A673 (cell line): ENCODE measurements at places on chromosomes 7 and 10.

GRCh38 chr10:27258838-27259812 is 18.5 kb upstream of the ACBD5 start:
- H3K27ac ChIP-seq: no peak overlapping the region

DNA sequence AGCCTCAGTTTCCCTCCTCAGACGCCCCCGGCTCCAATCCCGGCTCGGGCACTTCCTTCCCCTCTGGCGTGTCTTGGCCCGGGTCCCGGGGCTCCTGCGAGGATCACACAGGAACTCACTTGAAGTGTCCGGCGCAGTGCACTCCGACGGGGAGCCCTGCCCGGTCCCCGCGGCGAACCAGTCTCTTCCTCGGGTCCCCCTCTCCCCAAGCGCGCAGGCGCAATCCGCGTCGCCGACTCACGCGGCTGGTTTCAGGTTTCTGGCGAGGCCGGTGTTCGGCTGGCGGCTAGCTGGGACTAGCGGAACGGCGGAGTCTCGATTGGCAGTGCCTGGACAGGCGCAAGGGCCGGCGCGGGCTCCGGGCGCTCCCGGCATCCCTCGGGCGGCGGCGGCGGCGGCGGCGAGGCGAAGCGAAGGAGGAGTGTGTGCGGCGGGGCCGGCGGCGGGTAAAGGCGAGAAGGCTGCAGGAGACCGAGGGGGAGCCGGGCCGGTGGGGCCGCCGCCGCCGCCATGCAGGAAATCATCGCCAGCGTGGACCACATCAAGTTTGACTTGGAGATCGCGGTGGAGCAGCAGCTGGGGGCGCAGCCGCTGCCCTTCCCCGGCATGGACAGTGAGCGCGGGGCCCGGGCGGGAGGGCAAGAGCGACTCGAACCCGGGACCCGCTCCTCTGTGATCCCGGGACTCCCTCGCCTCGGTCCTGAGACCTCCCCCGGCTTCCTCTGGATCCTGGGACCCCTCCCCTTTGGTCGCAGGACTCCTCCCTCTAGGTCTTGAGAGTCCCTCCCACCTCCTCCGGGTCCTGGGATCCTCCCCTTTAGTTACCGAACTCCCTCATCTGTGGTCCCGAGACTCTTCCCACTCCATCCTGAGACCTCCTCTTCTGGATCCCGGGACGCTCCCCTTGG is at the start of the genes CPSF4 and PTCD1:
Gene CPSF4, plus strand, starts transcription at position 371 of the 908 bp plus-strand sequence. Its CDS starts 140 bp downstream, at position 511.
Gene PTCD1, minus strand, starts transcription at position 226 of the 908 bp plus-strand sequence. CDS start 3,556 bp downstream, outside the sequence.
- peak; percentile 98 for DNase-seq
- peak within 1 kb of the TSS; percentile 89 for H3K4me3 ChIP-seq
- H3K27me3 ChIP-seq: no peaks in the 10 kb centered on the region
- H3K27ac ChIP-seq: peak within 1 kb of the TSS; percentile 92
- peaks cover 35% of the 10 kb centered on the region for H3K36me3 ChIP-seq
- peaks cover 15% of the 10 kb centered on the region for H3K4me1 ChIP-seq

DNA sequence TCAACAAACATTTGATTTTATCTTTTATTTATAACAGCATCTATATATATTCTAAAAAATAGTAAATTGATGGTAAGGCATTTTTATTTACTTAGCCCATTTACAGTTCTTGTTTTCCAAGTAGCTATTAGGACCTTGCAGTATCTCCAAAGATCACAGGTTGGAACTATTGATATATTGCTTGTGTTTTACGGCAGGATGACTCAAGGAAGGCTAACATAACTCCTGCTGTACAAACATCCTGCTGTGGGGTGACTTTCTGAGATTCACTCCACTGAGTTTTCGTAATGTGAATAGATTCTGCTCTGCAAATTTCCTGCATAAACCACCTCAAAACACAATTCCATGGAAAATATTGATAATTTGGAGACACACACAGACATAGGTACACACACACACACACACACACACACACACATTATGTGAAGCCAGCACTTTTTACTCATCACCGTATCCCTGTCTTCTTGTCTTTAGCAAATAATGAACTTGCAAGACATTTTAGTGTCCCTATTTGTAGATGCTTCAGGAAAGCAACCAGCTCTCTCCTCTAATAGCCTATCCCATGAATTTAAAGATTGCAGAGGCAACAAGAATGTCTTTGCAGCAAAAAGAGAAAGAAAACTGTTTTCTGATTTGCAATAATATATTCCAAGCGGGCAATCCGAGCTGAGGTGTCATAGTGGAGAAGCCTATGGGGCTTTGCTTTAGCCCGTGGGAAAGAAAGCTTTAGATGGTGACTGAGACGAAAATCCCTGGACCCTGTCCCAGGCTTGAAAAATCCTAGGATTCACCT is 722 bp downstream of the AGR2 start:
- no peak for DNase-seq
- no peak overlapping the region for H3K4me3 ChIP-seq
- H3K4me1 ChIP-seq: peaks cover 20% of the 10 kb centered on the region
- H3K27me3 ChIP-seq: no peaks in the 10 kb centered on the region

DNA sequence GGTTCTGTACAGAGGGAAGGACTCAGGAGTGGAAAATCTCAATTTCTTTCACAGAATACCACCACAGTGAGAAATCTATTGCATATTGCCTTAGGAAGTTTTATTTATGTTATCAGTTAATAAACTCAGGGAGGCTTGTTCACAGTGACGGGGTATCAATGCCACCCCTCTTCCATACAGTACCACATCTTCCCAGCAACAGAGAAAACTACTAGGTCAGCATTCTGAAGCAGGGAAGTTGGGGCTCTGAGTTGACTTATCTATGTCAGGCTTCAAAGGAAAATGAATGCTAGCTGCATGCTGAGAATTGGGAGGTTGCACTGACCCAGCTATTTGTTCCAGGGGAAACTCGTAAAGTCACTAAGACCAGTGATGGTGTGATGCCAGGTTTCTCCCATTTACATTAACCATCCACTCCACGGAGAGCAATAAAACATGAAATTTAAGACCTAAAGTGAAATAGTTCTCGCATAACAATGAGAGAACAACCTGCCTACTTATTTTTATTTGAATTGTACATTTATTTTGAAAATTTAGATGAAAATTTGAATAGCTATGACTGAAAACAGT is 266.7 kb downstream of the RNLS start:
- H3K27ac ChIP-seq: no peak overlapping the region
- no peaks in the 10 kb centered on the region for H3K36me3 ChIP-seq
- no peak overlapping the region for H3K4me3 ChIP-seq

GRCh38 chr10:114188900-114189299 is 9.7 kb downstream of the TDRD1 start:
- DNase-seq: no peak
- H3K36me3 ChIP-seq: no peaks in the 10 kb centered on the region
- no peaks in the 10 kb centered on the region for H3K4me1 ChIP-seq
- H3K4me3 ChIP-seq: no peak overlapping the region
- no peak overlapping the region for H3K27ac ChIP-seq
- no peaks in the 10 kb centered on the region for H3K27me3 ChIP-seq

DNA sequence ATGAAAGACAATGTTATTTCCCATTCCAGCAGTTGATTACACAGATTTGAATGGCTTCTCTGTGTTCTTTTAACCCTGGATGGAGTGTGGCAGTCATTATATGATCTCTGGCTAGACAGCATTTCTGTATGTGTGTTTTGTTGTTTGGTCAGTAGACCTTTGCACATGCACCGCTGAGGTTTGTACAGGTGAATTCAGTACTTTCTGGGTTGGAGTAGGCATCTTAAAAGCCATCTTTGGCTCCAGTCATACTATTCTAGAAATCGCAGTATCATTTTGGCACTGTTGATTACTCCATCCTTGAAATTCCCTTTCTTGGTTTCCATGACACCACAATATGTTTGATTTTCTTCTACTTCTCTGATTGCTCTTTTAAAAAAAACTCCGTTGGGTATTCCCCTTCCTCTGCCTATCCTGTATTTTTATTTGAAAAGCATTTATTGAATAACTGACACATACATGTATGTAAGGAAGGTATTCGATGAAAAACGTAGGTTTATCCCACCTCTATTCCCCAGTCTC is 29.9 kb downstream of the TAS2R41 start:
- no peak overlapping the region for H3K4me3 ChIP-seq
- H3K36me3 ChIP-seq: no peaks in the 10 kb centered on the region
- H3K4me1 ChIP-seq: no peaks in the 10 kb centered on the region
- H3K27me3 ChIP-seq: no peaks in the 10 kb centered on the region

GRCh38 chr10:75115137-75115536 is 3.7 kb downstream of the SAMD8 start:
- no peak for DNase-seq
- H3K27me3 ChIP-seq: no peaks in the 10 kb centered on the region
- H3K27ac ChIP-seq: no peak overlapping the region
- peaks cover 8% of the 10 kb centered on the region for H3K4me1 ChIP-seq

- no peaks in the 10 kb centered on the region for H3K4me1 ChIP-seq
- H3K36me3 ChIP-seq: no peaks in the 10 kb centered on the region
- no peak overlapping the region for H3K4me3 ChIP-seq
These were observed 63.9 kb downstream of the IKZF1 start for GRCh38 chr7:50368366-50368765.

DNA sequence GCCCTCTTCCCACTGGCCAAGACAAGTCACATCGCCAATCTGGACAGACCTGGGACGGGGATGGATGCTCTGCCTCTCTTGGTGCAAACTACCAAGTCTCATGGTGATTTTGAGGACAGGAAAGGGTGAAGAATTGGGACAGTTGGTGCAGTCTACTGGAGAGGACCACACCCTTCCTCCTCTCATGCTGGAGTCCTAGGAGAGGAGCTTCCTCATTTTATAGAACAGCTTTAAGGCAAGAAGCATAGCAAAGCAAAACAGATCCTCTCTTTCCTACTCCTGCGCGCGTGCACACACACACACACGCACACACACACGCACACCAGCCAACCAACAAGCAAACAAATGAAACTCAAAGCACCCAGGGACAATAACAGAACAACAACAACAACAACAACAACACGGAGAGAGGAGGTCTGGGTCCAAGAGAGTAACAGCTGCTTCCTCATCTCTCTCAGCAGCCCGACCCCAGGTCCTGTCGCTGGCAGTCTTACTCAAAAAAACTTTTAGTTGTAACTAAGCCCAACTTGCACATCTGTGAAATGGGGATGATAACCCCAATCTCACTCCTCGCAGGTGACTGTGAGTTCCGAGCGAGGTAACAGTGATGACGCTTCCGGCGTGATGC is 83.4 kb downstream of the TMEM178B start:
- no peaks in the 10 kb centered on the region for H3K36me3 ChIP-seq
- no peak overlapping the region for H3K27ac ChIP-seq
- H3K27me3 ChIP-seq: no peaks in the 10 kb centered on the region
- no peaks in the 10 kb centered on the region for H3K4me1 ChIP-seq
- no peak for DNase-seq

DNA sequence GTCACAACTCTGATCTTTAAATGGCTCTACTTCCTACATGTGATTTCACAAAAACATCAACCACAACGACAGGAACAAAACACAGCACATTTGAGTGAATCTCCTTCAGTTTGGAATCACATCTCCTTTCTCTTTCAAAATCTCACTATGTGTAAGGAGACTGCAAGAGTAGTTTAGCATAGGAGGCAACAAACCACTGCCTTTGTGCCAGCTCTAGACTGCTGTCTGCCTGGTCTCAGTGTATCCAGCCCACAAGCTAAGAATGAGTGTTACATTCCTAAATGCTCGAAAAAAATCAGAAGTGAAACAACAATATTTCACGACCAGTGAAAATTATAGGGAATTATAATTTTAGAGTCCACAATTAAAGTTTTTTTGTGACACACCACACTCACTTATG is 217.0 kb upstream of the STEAP4 start:
- no peaks in the 10 kb centered on the region for H3K27me3 ChIP-seq
- no peak overlapping the region for H3K27ac ChIP-seq
- H3K4me3 ChIP-seq: no peak overlapping the region
- H3K36me3 ChIP-seq: no peaks in the 10 kb centered on the region
- no peaks in the 10 kb centered on the region for H3K4me1 ChIP-seq

DNA sequence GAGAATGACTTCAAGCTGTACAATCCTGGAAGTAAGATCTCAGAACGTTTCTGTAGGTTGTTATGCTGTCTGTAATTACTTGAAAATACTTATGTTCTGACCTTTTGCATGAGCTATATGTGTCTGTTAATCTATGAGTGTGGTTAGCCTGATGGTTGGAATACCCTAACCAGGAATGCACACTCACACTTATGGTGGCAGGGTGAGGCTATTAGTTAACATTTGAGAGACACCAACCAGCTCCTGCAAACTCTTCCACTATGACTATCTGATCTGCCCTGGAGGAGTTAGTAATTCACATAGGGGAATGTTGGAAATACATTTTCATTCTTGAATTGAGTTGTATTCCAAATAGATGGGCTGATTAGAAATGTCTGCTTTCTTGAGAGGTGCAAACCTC is 450.3 kb downstream of the INHBA start:
- no peak for DNase-seq
- no peaks in the 10 kb centered on the region for H3K27me3 ChIP-seq
- no peaks in the 10 kb centered on the region for H3K4me1 ChIP-seq
- no peak overlapping the region for H3K4me3 ChIP-seq
- no peak overlapping the region for H3K27ac ChIP-seq

- H3K27ac ChIP-seq: peak overlapping the region; percentile 73
- H3K4me3 ChIP-seq: no peak overlapping the region
- peaks cover 40% of the 10 kb centered on the region for H3K4me1 ChIP-seq
- no peaks in the 10 kb centered on the region for H3K27me3 ChIP-seq
- peak; percentile 89 for DNase-seq
These were observed 17.0 kb downstream of the CDK14 start for GRCh38 chr7:90613088-90613498.

DNA sequence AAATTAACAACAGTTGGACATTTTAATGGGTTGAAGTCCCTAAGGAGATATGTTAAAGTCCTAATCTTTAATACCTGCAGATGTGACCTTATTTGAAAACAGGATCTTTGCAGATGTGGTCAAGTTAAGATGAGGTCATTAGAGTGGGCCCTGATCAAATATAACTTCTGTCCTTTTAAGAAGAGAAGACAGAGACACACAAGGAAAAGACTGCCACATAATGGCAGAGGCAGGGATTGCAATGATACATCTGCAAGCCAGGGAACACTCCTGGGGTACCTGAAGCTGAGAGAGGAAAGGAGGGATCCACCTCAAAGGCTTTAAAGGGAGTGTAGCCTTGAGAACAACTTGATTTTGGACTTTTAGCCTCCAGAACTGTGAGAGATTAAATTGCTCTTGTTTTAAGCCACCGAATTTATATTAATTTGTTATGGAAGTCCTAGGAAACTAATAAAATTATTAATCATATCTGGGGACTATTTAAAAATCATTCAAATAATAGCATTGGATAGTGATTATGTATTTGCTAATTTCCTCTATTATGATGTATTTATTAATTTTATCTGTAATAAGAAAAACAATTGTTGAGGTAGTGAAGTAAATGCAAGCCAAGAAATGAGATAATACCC is 700.0 kb upstream of the PCDH15 start:
- no peak overlapping the region for H3K4me3 ChIP-seq
- H3K4me1 ChIP-seq: no peaks in the 10 kb centered on the region
- H3K36me3 ChIP-seq: no peaks in the 10 kb centered on the region
- DNase-seq: peak; percentile 21
- H3K27ac ChIP-seq: no peak overlapping the region

DNA sequence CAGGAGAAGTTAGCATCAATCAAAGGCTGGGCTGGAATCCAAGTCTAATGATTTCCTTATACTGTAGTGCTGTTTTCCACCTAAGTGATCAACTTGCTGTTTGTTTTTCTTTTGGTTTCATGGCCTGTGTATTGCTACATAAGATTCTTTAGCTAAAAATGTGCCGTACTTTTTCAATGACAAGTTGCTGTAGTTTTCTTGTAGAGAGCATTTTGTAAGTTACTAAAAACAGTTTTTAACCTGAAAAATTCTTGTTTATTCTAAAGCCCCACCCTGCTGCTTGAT is 1.3 kb downstream of the HELLS start:
- peak overlapping the region; percentile 90 for H3K27ac ChIP-seq
- DNase-seq: no peak
- H3K27me3 ChIP-seq: no peaks in the 10 kb centered on the region
- H3K4me1 ChIP-seq: peaks cover 12% of the 10 kb centered on the region
- H3K4me3 ChIP-seq: peak overlapping the region; percentile 90

- no peak overlapping the region for H3K27ac ChIP-seq
- H3K4me1 ChIP-seq: no peaks in the 10 kb centered on the region
- no peak for DNase-seq
- H3K27me3 ChIP-seq: no peaks in the 10 kb centered on the region
These were observed 257.6 kb upstream of the ZMIZ1 start for GRCh38 chr10:78811174-78811573.
